Glutamatergic neuron (in vitro differentiated cells): ENCODE measurements at places on chromosomes 3 and 15. TPM values are rescaled to one million over a fixed set of nuclear protein-coding genes. Genes with fewer than 3 reads are reported as not detected.

DNA sequence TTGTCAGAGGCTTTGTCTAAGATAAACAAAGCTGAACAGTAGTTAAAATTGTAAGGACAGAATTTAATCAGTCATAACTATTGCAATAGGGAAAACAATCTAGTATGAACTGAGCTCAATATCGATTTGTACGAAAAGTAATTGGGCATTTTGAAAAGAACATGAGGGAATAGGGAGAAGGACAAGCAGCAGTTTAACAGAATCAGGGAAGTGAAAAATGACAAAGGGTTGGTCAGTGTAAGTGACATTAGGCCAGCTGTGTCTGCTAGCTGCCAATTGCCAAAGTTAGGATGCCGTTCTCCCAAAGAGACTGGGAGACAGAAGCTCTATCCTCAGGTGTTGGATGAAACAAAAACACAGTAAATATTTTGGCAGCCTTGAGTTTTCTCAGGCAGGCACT lies 3.3 kb upstream of the DNAJA4 start:
- DNase-seq, result no peak

Gene GOLGA8N
- not detected for total RNA-seq

- DNase-seq, result no peak
Observed at GRCh38 chr15:29959384-29960137, 123.2 kb upstream of the GOLGA8J start.

Gene ACTRT3
- 1.8 TPM for total RNA-seq
